ENCODE measurements at places on chromosomes 3 and 15. TPM values are rescaled to one million over a fixed set of nuclear protein-coding genes. Genes with fewer than 3 reads are reported as not detected.

GRCh38 chr15:22925875-22926274 lies 54.3 kb downstream of the CYFIP1 start:
- no peak overlapping the region for H3K27ac ChIP-seq
- H3K4me3 ChIP-seq: no peak overlapping the region
- no peak for DNase-seq
- H3K4me1 ChIP-seq: no peaks in the 10 kb centered on the region

GRCh38 chr3:159944781-159945180 lies 43.9 kb upstream of the IL12A start:
- H3K27me3 ChIP-seq: no peaks in the 10 kb centered on the region
- H3K4me3 ChIP-seq: no peak overlapping the region
- no peak overlapping the region for H3K27ac ChIP-seq
- H3K4me1 ChIP-seq: peaks cover 4% of the 10 kb centered on the region
- DNase-seq: no peak
- no peaks in the 10 kb centered on the region for H3K36me3 ChIP-seq

- no peaks in the 10 kb centered on the region for H3K36me3 ChIP-seq
- no peak overlapping the region for H3K27ac ChIP-seq
- H3K4me1 ChIP-seq: peaks cover 9% of the 10 kb centered on the region
- no peak overlapping the region for H3K4me3 ChIP-seq
- no peak for DNase-seq
- H3K27me3 ChIP-seq: no peaks in the 10 kb centered on the region
Observed at GRCh38 chr3:16112910-16113504, 61.5 kb upstream of the GALNT15 start.

- no peak overlapping the region for H3K27ac ChIP-seq
- DNase-seq: no peak
- H3K4me1 ChIP-seq: peaks cover 2% of the 10 kb centered on the region
- peaks cover 8% of the 10 kb centered on the region for H3K36me3 ChIP-seq
Observed at GRCh38 chr15:60551781-60552161, 72.8 kb upstream of the ICE2 start.

DNA sequence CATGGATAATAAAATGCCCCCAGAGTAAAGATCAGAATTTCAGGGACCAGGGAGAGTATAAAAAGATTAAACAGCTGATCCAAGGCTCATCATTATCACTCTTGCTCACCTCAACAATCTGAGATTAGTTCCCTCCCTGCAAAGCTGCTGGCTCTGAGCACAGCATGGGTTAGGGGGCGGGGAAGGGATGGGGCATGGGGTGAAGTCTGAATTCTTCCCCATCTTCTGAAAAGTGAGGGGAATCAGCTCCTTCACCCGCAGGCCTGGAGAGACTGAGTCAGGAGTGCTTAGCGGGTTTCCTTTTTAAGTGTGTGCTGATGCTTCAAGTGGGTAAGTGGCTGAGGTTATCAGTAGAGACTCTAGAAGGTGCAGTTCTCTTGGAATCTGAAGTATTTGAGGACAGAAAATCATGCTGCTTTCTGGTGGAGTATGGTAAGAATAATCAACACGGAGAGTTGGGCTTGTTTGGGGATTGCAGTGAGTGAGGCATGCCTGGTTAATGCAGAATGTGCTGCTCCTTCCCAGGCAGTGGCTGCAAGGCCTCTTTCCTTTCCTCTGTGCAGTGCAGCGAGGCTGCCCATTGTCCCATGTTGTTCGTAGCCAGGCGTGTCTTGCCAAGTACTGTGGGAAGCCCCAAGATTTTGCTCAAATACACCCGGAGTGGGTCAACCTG lies 59.2 kb upstream of the TRAK1 start:
- H3K4me3 ChIP-seq: no peak overlapping the region
- peaks cover 51% of the 10 kb centered on the region for H3K4me1 ChIP-seq
- no peaks in the 10 kb centered on the region for H3K27me3 ChIP-seq
- peaks cover 5% of the 10 kb centered on the region for H3K36me3 ChIP-seq
- DNase-seq: no peak
- H3K27ac ChIP-seq: peak overlapping the region; percentile 88

DNA sequence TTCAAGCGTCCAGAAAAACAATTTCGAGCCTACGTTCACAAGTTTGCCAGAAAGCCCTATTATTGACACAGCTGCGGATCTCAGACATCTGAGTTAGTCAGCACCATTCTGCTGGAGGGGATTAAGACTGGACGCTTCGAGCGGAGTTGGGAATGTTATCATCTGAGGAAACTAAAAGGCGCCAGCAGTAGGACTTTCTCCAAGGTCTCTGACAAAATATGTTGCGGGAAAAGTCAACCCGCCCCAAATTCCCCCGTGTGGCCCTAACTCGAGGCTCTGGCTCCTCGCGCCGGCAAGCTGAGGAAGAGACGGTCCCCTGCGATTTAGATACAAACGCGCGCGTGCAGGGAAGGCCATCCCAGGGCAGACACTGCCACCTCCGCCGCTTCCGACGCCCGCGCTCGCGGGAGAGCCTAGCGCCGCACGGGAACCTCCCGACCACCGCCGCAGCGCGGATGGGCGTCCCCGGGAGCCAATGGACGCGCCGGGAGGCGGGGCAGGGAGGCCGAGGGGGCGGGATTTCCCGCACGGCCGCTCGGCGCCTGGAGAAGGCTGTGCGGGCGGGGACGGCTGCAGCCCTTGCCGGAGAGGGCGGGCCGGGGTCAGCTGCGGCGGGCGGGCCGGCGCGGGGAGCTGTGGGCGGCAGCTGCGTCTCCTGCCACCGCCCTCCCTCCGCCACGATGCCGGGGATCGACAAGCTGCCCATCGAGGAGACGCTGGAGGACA lies at the start of gene APPL1:
Gene APPL1, plus strand, starts transcription at position 526 of the 726 bp plus-strand sequence. Its CDS starts 155 bp downstream, at position 681.
- peak within 1 kb of the TSS; percentile 87 for H3K4me3 ChIP-seq
- H3K4me1 ChIP-seq: peaks cover 33% of the 10 kb centered on the region
- peak; percentile 98 for DNase-seq

GRCh38 chr3:194117104-194117845 lies 18.7 kb upstream of the HES1 start:
- H3K27me3 ChIP-seq: peaks cover 73% of the 10 kb centered on the region
- no peak overlapping the region for H3K27ac ChIP-seq
- DNase-seq: no peak
- no peak overlapping the region for H3K4me3 ChIP-seq

DNA sequence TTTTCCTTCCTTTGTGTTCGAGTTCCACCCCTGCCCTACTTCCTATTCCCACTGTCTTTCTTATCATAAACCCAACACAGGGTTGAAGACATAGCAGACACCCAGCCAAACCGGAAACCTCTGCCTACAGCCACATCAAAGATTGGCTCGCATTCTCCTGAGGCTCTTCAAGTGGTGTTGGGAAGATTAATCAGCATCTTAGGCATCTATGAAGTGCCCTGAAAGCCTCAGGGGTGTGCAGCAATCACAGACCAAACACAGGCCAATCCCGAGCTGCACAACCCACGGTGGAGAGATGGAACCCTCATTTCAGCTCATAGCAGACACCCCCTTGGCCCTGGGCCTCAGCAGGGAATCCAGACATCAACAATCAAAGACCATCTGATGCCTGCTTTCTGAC lies 255.9 kb downstream of the XXYLT1 start:
- no peaks in the 10 kb centered on the region for H3K36me3 ChIP-seq
- DNase-seq: no peak
- no peaks in the 10 kb centered on the region for H3K4me1 ChIP-seq
- no peak overlapping the region for H3K4me3 ChIP-seq
- H3K27me3 ChIP-seq: peaks cover 36% of the 10 kb centered on the region

DNA sequence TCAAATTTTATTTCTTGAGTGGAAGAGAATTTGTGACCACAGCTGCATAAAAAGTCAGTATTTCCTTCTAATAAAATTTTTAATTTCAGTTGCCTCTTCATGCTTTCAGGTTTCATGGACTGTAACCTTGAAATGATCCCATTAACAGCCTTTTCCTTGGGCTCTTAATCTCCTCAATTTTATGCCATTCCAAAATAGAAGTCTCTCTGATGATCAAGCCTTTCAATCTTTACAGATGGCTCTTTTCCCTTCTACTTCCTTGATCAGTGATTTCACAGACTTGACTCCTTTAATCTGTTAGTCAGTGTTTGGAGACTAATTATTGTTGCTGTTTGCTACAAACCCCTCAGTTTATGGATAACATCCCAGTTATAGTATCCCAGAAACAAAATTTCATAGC lies 11.9 kb downstream of the TSC22D2 start:
- no peak overlapping the region for H3K4me3 ChIP-seq
- H3K27ac ChIP-seq: peak overlapping the region; percentile 25
- H3K4me1 ChIP-seq: peaks cover 79% of the 10 kb centered on the region

DNA sequence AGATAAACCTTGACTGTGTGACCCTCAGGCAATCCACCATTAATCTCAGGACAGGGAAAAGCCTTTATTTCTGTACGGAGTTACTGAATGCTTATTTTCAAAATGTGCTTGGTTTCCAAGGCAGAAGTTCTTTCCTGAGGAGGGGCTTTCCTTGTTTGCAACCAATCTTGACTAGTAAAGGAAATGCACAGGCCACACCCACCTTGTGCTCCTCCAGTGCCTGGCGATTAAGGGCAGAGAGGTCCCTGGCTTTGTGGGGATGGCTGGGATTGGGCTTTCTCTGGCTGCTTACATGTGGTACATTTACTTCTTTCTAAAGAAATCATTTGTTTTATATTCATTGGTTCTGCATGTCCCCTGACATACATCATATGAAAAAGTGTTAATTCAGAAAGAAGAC lies 47.8 kb downstream of the ZNF621 start:
- no peak for DNase-seq
- H3K27me3 ChIP-seq: peaks cover 47% of the 10 kb centered on the region
- H3K4me3 ChIP-seq: no peak overlapping the region
- H3K4me1 ChIP-seq: no peaks in the 10 kb centered on the region

DNA sequence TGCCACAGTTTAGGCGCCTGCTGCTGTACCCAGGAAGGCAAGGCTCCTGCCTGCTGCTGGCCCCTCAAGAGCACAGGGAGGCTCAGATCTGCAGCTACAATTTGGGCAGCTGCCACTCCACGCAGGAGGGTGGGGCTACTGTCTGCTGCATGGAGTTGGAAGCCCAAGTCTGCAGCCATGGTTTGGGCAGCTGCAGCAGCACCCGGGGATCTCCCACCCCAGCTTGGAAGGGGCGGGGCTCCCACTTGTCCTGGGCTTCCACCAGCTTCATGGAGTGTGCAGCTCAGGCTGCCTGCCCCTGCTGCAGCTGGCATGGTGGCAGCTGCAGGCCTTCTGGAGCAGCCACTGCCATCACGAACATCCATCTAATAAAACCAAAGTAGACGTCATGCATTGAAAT lies 512.9 kb downstream of the PYDC2 start:
- H3K4me3 ChIP-seq: no peak overlapping the region
- no peak for DNase-seq
- H3K27me3 ChIP-seq: peaks cover 4% of the 10 kb centered on the region
- H3K4me1 ChIP-seq: no peaks in the 10 kb centered on the region
- H3K36me3 ChIP-seq: no peaks in the 10 kb centered on the region

DNA sequence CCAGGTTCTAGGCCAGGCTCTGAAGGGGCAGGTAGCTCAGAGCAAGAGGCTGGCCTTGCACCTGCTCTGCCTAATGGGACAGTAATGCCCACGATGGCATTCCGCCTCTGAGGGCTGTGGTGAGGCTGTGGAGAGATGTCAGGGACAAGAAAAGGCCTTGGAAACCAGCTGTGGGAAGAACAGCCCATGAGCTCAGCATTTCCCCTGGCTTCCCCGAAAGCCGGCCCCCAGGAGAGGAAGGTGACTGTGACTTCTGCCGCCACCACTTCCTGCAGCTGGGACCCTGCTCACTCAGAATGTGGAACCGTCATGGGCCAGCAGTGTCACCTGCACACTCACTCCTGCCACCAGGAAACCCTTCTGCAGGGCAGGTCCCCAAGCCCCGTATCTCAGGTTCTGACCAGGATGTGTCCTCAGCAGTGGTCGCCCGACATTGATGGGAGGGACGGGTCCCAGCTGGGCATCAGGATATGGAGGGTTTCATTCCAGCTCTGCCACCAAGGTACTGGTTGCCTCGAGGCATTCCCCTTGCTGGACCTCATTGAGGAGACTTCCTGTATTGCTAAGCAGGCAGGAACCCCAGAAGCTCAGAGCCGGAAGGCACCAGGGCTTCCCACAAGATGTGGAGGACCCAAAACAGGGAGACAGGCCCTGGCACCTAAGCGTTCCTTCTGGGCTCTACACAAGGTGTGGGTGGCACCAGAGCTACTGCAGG lies 30.7 kb downstream of the SEMA7A start:
- H3K27me3 ChIP-seq: peaks cover 3% of the 10 kb centered on the region
- H3K4me1 ChIP-seq: peaks cover 19% of the 10 kb centered on the region
- no peaks in the 10 kb centered on the region for H3K36me3 ChIP-seq
- H3K4me3 ChIP-seq: no peak overlapping the region
- DNase-seq: no peak

DNA sequence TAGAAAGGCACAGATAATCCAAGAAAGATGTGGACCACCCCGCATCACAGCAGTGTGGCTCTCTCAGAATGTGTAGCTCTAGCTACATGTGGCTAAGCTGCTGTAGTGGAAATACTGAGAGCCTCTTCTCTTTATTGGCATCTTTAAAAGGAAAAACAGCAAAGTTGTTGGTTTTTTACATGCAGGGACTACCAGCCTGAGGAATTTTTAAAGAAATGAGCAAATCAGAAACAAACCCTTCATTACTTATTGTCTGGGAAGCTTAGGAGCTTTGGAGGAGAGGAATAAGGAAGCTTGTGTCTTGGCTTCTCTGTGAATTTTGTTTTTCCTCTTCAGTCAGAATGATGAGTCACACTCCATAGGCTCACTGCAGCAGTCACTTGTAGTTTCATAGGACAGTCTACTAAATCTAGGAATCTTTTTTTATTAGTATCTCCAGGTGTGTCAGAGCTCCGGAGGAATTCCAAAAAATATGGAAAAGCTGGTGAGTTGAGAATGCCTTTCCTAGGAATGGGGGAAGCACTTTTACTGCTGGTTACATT lies 27.5 kb downstream of the POLG start:
- H3K27me3 ChIP-seq: no peaks in the 10 kb centered on the region
- peak overlapping the region; percentile 58 for H3K27ac ChIP-seq
- H3K36me3 ChIP-seq: peaks cover 13% of the 10 kb centered on the region
- no peak overlapping the region for H3K4me3 ChIP-seq

GRCh38 chr3:16504242-16504641 lies 9.3 kb downstream of the RFTN1 start:
- no peak for DNase-seq
- H3K4me1 ChIP-seq: peaks cover 25% of the 10 kb centered on the region
- no peaks in the 10 kb centered on the region for H3K27me3 ChIP-seq
- no peak overlapping the region for H3K4me3 ChIP-seq
- H3K36me3 ChIP-seq: peaks cover 27% of the 10 kb centered on the region

AADACL2 gene
- total RNA-seq: not detected

CADPS gene
- not detected for total RNA-seq

SEMA5B gene
- 1.3 TPM for total RNA-seq

CHL1 gene
- not detected for total RNA-seq

MAGI1 gene
- 20.1 TPM for total RNA-seq

DAZL gene
- not detected for total RNA-seq

DPPA2 gene
- not detected for total RNA-seq

FAM3D gene
- total RNA-seq: not detected

BNC1 gene
- total RNA-seq: 3.2 TPM

PROS1 gene
- total RNA-seq: 18.5 TPM

HRG gene
- not detected for total RNA-seq

GOLGA6B gene
- total RNA-seq: not detected

COX17 gene
- 16.1 TPM for total RNA-seq

Data from osteocyte (in vitro differentiated cells).